Myometrial cell (primary cell): ENCODE measurements at places on chromosomes 12 and 14. TPM values are rescaled to one million over a fixed set of nuclear protein-coding genes. Genes with fewer than 3 reads are reported as not detected.

LRP1-AS gene
- not detected in 2 replicates for total RNA-seq

BLOC1S1 gene
- total RNA-seq: 153 and 189 TPM in 2 replicates

SLC16A7 gene
- total RNA-seq: 11.0 and 29.4 TPM in 2 replicates

CORO1C gene
- 111 and 128 TPM in 2 replicates for total RNA-seq

FAM186B gene
- total RNA-seq: not detected in 2 replicates

RAD9B gene
- total RNA-seq: 0.86 TPM in 1 of 2 replicates, not detected in the other

PAH gene
- not detected in 2 replicates for total RNA-seq

ATL1 gene
- total RNA-seq: 8.7 and 11.0 TPM in 2 replicates
